ENCODE measurements at places on chromosomes 6 and 20.

DNA sequence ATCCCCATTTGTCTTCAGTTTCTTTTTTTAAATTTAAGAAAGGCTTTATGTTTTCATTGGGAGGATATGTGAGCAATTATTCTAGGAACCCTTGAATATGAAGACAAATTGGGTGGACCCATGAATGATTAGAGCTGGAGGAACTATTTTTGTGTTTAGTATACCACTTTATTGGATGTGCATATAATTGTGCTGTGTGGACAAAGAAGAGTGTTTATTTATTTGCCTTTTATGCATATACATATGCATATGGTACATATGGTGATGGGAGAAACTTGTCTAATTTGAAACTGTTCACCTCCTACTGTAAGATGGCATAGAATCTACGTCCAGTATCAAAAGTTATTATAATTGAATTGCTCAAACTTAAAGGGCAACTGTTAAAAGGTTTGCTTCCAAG is 94.8 kb upstream of the CENPW start:
- no peak for DNase-seq

GRCh38 chr6:37830225-37830624 is 10.7 kb downstream of the ZFAND3 start:
- DNase-seq = no peak

DNA sequence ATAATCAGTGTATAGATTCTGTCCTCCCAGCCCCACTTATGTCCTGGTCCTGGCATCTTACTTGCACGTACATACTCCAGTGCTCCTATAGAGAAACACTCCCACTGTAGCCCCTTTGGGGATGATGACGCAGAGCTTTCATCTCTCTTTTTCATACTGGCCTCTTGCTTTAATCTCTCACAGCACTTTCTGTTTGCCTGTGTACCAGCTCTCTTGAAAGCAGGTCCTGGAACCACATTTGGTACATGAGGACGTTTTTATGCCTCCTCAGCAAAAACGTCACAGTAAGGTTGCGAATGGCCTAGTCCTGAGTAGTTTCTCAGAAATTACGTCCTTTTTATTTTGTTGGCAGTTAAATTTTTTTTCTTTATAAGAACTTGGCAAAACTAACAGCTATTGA is 10.8 kb downstream of the L3MBTL3 start:
- DNase-seq = peak; percentile 7

GRCh38 chr20:51660672-51661608 is 107.2 kb downstream of the ATP9A start:
- no peak for DNase-seq

GRCh38 chr6:31007694-31008093 is 2.6 kb upstream of the MUC22 start:
- DNase-seq = no peak

DNA sequence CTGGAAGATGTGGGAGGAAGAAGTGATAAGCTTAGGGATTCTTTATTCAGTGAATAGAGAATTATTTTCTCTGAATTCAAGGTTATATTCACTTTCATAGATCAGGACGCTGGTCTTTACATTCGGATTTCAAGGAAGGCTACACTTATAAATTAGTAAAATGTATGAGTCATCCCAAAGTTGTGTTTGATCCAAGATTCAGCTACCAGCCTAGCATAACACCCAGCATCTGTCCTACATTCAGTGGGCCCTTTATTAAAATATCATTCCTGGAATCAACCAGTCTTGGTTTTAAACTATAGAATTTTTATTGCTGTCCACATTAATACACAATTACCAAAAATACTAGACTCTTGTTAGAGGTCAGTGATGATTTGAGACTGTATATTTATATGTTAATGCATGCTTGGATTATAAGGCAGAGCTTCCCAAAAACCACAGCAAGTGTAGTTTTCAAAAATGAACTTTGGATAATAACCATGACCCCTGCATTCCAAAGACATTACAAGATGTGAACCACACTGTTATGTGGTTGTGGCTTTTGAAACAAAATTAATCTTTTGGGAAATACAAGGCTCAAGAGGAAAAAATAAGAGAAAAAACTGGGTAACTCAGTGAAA is 210.7 kb upstream of the CNR1 start:
- DNase-seq = no peak

GRCh38 chr6:118356054-118356453 is 192.0 kb upstream of the PLN start:
- no peak for DNase-seq

DNA sequence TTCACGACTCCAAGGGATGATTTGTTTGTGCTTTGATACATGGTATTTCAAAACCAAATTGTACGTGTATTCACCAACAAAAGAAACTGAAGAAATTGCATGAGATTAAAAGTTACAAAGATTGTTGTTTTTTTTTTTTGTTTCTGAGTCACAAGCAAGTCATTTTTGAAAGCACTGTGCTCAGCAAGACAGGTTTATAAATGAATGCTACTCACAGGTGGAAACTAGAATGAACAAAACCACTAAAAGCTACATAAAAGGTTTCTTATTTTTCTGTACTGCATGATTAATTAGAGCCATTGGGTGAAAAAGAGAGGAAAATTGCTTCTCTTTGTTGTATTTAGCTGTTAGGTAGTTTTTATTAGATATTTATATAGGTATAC is 90.2 kb upstream of the RIPOR2 start:
- DNase-seq = no peak

- DNase-seq = peak; percentile 30
These were observed 138.8 kb downstream of the HIVEP1 start for GRCh38 chr6:12150812-12151432.

DNA sequence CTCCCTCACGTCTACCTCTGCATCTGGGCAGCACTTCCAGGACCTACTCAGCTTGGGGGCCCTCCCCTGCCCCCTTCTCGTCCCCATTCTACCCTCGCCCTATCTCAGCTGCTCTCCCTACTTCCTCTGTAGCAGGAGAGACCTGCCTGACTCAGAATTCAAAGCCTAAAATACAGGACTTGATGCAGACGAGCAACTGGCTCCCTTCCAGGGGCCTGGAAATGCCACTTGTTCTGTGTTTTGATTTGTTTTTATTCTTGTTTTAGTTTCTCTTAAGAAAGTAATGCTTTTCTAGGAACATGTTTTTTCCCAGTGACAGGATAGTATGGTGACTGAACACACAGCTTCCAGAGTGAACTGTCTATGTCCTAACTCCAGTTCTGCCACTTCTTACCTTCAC is 320.4 kb upstream of the CDH4 start:
- DNase-seq = no peak

GRCh38 chr6:139144490-139145085 is 9.7 kb downstream of the HECA start:
- no peak for DNase-seq

DNA sequence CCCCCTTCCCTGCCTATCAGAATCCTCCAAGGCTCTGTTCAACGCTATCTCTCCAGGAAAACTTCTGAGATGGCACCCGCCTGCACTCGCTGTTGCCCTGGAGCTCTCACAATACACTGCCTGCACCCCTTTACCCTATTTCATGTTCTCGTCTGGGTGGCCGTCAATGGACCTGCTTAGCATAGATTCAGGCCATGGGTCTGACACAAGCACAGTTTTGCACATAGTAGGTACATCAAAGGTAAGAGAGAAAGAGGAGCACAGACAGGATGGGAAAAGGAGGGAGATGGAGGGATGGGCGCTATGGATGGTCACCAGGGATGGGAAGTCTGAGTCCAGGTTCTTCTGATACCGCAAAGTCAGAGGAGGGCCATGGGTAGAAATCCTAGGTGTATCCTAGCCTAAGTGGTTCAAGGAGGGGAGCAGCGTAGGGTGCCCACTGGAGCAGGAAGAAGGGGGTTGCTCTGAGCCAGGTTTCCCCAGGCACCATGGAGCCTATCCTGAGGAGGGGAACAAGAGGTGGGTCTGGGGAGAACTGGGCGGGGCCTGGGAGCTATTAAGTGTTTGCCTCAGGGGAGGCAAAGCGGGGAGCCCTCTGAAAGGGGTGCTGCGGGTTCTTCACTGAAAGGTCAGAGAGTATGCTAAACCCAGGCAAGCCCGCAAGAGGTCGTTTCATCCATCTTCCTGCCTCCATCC is 89.3 kb downstream of the MRPL14 start:
- no peak for DNase-seq

DNA sequence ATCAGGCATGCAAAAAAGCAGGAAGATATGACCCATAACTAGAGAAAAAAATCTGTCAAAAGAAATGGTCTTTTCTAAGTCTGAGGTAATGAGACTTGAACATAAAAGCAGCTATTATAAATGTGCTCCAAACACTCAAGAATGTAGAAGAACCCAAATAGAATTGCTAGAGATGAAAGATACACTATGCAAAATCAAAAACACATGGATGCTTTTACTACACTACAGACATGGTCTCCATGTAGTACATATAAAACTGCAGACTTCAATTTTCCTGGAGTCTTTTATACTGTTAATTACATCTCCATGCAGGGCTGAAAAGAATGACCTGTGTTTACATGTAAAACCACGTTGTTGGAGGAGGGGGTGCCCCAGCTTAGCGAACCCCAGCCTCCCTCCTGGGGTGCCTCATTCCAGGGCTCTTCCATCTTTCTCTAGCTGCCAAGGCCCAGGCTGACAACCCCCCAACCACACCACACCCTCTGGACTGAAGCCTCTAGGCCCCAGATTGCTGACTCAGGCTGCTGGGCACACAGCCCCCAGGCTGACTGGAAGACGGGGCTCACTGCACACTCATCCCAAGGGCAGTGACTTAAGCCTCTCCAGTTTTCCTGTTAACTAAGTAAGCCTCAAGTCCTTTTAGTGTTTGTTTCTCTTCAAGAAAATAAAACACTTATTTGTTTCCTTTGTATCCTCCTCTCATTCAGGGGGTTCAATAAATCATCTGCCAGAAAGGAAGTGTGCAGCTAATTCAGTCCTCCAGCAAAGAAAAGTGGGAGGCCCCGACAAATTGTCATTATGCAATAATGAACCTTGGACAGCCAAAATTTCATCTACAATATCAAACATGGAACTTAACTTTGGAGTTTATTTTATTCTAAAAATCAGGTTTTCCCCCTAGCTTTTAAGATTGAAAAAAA is 26.0 kb upstream of the PLAGL1 start:
- DNase-seq = no peak

GRCh38 chr20:44830523-44830922 is 20.2 kb upstream of the RIMS4 start:
- DNase-seq = no peak

DNA sequence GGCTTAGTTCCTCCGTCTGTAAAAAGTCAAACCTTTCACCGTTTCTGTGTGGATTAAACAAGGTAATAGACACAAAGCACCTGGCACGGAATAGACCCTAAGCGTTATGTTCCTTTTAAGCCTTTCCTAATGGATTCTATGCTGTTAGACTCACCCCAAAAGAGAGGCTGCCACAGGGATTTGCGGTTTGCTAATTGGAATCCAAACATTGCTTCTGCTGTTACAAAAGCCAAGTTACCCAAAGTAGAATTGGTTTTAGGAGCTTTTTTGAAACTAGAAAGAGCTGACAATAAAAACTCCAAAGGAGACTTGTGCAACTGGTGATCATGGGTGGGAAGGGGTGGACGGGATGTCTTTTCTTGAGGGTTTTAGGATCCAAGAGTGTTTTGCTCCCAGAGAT is 178.0 kb downstream of the BMP7 start:
- DNase-seq = no peak

GRCh38 chr6:85273870-85274269 is 176.0 kb upstream of the NT5E start:
- DNase-seq = no peak

- peak; percentile 83 for DNase-seq
These were observed at the start of gene SLCO4A1 for GRCh38 chr20:62642051-62642665. TSS of gene SLCO4A1 (plus strand) at chr20:62642503. CDS start at chr20:62656455, 13,952 bp downstream.

DNA sequence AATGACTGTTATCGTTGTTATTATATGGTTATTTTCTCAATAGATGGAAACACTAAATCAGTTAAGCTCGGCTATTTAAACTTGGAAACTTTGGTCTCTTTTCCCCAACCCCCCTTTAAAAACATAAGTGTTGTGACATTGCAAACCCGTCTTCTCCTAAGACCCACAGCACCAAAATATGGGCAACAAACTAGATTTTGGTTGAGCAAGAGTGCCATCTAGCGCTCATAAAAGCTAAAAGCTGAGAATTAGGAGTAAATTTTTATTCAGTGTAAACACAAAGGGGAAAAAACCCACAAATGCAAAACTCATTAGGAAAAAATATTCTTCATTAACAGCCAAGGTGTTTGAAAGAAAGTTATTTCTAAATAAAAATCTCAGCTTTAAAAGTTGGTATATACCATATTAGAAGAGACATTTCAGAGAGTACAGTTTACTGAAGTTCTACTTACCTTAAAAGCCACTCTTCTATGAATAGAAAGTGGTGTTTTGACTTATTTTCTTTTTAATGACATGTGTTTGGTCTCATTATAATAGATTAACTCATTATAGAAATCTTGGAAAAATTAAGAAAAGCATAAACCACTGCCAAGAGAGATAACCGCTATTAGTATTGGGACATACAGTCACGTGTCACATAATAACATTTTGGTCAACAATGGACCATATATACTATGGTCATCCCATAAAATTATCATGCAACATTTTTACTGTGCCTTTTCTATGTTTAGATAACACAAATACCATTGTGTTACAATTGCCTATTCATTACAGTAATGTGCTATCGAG is 21.1 kb downstream of the SESN1 start:
- peak; percentile 40 for DNase-seq

- DNase-seq = no peak
These were observed 165.9 kb downstream of the SASH1 start for GRCh38 chr6:148508401-148509041.

GRCh38 chr6:135572051-135572450 is 74.5 kb upstream of the AHI1 start:
- DNase-seq = no peak

DNA sequence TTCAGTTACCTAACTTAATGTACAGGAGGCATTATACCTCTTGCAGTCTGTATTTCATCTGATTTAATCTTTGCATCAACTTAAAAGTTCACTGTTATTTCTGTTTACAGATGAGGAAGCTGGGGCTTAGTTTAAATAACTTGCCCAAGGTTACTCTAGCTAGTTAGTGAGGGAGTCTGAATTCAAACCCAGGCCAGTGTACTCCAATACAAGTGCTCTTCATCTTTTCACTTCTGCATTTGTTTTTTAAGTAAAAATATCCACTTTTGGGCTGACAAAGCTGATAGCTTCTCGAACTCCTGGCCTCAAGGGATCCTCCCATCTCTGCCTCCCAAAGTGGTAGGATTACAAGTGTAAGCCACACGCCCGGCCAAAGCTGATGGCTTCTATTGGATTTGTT is 23.6 kb downstream of the RREB1 start:
- no peak for DNase-seq

DNA sequence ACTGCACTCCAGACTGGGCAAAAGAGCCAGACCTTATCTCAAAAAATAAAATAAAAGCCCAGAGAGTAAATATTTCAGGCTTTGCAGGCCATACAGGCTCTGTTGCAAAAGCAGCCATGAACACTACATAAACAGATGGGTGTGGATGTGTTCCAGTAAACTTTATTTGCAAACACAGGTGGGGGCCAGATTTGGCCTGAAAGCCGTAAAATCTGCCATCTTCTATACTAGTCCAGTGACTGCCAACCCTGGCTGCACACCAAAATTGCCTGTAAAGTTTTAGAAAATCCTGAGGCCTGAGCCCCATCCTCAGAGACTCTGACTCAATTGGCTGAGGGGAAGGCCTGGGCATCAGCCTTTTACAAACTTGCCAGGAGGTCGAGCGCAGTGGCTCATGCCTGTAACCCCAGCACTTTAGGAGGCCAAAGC is 103.6 kb downstream of the ZMYND8 start:
- DNase-seq = no peak

Measured in activated T-cell treated with anti-CD3 and anti-CD28 coated beads for 24 hours (primary cell).